ENCODE measurements at places on chromosomes 13 and 19. TPM values are rescaled to one million over a fixed set of nuclear protein-coding genes. Genes with fewer than 3 reads are reported as not detected.

FCAR gene
- not detected for total RNA-seq

DNA sequence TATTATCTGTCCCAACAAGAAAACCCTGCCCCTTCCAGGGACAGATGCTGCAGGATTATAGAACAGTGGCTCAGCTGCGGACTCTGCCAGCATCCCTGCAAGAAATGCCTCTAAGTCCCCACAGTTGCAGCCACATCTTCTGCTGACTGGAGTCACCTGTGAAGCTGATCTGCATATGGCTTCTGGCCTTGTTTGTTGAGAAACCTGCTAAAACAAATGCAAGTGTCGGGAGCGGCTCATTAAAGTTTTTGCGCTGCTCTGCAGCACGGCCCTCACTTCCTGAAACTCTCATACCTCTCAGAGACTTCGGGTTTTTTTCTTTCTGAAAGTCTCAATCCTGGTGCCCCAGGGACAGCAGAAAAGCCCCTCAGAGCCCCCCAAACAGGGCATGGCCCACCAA is 725.0 kb downstream of the UQCRFS1 start:
- H3K36me3 ChIP-seq = no peaks in the 10 kb centered on the region
- DNase-seq = no peak
- no peaks in the 10 kb centered on the region for H3K27me3 ChIP-seq
- H3K4me1 ChIP-seq = no peaks in the 10 kb centered on the region

- H3K27me3 ChIP-seq = no peaks in the 10 kb centered on the region
- no peaks in the 10 kb centered on the region for H3K36me3 ChIP-seq
- peaks cover 18% of the 10 kb centered on the region for H3K4me1 ChIP-seq
- no peak for DNase-seq
Observed at GRCh38 chr13:106874323-106874722, 306.4 kb upstream of the ARGLU1 start.

DNA sequence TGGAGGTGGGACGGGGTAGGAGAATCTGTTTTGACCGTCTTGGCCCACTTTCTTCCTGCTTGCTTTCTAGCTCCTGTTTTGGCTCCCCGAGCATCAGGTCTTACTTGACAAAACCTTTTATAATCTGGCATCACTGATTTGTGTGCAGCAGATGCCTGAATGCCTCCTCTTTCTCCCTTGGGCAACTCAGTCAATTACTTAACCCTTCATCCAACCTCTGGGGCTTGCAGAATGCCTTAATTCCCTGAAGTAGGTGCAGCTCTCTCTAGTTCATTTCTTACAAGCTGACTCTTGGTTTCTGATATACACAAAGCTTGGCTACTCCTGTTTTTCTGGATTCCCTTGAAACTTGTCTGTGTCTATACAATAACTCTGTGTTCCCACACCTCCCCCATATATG is 5.7 kb upstream of the NUP58 start:
- no peaks in the 10 kb centered on the region for H3K36me3 ChIP-seq
- H3K4me1 ChIP-seq = no peaks in the 10 kb centered on the region
- H3K4me3 ChIP-seq = no peak overlapping the region

DNA sequence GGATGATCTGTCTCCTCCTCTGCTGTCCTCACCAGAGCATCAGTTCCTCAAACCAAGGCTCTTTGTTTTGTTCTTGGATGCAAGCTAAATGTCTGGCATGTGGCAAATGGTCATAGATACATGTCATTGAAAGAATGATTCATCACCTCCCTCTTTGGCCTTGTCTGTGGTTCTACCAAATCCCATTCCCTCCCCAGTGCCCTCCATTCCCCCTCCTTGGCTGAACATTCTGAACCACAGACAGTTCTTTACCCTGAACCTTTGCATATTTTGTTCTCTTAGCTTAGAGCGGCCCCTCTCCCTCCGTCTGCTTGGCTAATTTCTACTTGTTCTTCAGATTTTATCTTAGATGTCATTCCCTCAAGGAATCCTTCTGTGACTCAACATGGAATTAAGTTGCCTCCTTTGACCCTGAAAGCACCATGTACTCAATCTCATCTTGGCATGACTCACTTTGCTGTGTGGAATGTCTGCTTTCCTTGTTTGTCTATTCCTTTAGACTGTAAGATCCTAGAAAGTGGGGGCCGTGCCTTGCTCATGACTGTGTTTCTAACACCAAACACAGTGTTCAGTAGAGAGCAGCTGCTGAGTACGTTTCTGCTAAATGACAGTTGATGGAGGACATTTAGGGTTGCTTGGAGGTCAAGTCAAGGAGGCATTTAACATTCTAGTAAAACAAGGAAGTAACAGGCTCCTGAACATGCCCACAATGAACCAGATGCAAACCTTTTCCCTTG is 8.1 kb downstream of the ALOX5AP start:
- no peak for DNase-seq
- H3K27ac ChIP-seq = no peak overlapping the region
- no peak overlapping the region for H3K4me3 ChIP-seq
- H3K36me3 ChIP-seq = no peaks in the 10 kb centered on the region
- peaks cover 80% of the 10 kb centered on the region for H3K4me1 ChIP-seq

- DNase-seq = no peak
- H3K4me1 ChIP-seq = no peaks in the 10 kb centered on the region
- no peak overlapping the region for H3K4me3 ChIP-seq
- no peak overlapping the region for H3K27ac ChIP-seq
- no peaks in the 10 kb centered on the region for H3K27me3 ChIP-seq
- no peaks in the 10 kb centered on the region for H3K36me3 ChIP-seq
Observed at GRCh38 chr13:40024967-40025714, 369.7 kb downstream of the COG6 start.

DNA sequence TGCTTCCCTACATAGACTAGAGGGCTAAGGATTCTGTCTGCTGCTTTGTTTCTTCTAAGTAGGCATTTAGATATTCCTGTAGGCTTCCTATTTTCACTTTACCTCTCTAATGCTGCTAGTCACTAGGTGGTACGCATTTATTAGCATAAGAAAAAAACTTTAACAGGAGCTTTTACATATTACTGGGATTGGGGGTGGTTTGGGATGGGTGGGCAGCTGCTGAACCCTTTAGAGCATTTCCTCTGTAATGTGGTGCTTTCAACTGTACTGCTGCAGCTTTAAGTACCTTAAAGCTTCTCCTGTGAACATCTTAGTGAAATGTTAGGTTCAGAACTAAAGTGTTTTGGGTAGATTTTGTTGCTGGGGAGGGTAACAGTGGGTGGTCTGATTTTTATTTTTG is 92.6 kb downstream of the ZNF486 start:
- H3K36me3 ChIP-seq = no peaks in the 10 kb centered on the region
- no peak for DNase-seq
- H3K4me1 ChIP-seq = no peaks in the 10 kb centered on the region
